ENCODE measurements at places on chromosomes 6 and 20.

GRCh38 chr20:62621251-62622110, 20.8 kb upstream of the SLCO4A1 start:
- DNase-seq = no peak

- DNase-seq = no peak
Measured at GRCh38 chr6:4553387-4553786, 222.8 kb upstream of the CDYL start.

DNA sequence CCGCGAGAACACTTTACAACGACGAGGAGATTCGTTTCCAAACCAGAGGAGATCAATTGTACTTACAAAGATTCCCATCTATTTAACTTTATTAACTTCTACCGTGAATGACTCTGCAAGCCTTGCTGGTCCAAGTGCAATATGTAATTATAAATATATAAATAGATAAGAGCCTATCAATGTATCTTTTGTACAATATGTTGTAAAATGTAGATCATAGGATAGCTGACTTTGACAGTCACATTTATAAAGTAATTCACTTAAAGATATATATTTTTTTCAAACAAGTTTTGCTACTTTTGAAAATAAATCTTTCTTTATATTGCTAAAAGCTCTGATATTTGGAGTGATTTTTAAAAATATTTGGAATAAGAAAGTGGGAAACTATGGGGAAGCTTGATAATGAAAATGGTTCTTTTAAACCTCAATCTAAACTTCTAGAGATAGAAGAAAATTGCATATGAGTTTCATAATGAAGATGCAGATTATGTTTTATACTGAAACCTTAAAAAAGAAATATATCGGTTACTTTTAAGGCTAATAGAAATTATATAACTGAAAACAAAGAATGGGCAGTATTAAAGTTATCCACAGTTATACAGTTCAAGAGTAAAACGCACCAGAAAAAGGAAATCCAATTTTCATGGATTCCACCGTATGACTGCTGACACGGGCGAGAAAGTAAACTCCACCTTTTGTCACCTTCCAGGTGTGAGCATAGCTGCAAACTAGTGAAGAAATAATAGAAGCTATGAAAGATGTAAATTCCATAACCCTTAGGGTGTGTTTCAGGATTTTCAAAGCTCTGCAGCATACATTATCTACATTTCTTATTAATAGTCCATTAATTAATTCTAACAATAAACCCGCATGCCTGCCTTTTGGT, 3.3 kb downstream of the TCF21 start:
- DNase-seq = no peak

GRCh38 chr6:28856620-28857005, 67.2 kb downstream of the TRIM27 start:
- no peak for DNase-seq

DNA sequence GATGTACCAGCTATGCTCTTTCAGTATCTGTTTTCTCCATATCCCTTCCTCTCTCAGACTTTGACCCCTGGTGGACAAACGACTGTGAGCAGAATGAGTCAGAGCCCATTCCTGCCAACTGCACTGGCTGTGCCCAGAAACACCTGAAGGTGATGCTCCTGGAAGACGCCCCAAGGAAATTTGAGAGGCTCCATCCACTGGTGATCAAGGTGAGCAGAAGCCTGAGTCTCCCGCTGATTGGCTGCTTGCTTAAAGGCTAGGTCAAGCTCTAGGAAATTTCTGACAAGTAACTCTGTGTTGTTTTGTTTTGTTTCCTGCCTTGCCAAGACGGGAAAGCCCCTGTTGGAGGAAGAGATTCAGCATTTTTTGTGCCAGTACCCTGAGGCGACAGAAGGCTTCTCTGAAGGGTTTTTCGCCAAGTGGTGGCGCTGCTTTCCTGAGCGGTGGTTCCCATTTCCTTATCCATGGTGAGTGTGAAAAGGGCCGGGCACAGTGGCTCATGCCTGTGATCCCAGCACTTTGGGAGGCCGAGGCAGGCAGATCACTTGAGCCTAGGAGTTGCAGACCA, 28.6 kb downstream of the C6orf89 start:
- no peak for DNase-seq

DNA sequence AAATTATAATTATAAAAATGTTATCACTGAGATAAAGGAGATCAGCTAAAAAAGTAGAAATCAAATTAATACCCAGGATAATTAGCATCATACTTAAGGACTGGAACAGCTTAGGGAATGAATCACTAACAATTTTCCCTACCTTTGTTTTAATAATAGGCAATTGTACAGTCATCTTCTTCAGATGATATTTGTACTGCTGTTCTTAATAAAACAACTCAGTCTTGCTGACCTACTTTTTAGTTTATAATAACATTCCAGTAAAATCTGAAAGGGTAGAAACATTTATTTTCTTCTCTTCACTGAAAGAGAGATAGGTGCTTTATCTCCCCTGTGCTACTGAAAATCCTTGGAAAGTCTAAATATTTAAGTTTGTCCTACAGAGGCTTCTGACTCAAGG, 271.2 kb upstream of the THEMIS start:
- no peak for DNase-seq

All from activated CD8-positive, alpha-beta memory T cell treated with anti-CD3 and anti-CD28 coated beads for 24 hours (primary cell).